Glomerular endothelial cell (primary cell): ENCODE measurements at places on chromosomes 13 and 19.

DNA sequence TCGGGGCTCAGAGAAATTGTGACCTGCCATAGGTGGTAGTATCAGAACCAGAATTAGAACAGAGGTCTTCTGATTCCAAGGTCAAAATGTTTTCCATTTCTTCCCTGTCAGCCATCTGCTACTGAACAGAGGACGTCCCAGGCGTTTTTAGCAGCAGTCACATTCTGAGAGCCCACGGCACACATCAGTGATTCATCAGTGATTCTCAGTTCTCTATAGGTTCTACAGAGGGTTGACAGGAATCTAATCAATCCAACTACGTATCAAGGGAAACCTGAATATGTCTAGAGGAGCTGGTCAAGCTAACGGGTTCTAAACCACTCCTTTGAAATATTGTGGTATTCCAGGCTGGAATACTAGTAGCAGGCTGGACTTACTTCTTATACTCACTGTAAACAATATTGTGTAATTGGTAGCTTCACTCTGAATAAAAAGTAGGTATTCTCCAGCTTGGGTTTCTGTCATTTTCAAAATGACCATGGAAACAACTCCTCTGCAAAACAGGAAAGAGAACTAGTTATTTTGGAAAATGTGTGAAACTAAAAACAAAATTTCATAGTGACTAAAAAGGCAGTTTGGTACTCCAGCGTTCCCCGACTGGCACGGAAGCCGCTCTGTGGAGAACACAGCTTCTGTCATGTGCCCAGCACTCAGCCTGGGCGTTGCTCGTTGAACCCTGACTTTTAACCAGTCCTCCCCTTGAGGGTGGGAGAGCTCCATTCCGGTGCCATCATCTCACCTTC is 43.2 kb downstream of the FLT3 start:
- no peak for DNase-seq

DNA sequence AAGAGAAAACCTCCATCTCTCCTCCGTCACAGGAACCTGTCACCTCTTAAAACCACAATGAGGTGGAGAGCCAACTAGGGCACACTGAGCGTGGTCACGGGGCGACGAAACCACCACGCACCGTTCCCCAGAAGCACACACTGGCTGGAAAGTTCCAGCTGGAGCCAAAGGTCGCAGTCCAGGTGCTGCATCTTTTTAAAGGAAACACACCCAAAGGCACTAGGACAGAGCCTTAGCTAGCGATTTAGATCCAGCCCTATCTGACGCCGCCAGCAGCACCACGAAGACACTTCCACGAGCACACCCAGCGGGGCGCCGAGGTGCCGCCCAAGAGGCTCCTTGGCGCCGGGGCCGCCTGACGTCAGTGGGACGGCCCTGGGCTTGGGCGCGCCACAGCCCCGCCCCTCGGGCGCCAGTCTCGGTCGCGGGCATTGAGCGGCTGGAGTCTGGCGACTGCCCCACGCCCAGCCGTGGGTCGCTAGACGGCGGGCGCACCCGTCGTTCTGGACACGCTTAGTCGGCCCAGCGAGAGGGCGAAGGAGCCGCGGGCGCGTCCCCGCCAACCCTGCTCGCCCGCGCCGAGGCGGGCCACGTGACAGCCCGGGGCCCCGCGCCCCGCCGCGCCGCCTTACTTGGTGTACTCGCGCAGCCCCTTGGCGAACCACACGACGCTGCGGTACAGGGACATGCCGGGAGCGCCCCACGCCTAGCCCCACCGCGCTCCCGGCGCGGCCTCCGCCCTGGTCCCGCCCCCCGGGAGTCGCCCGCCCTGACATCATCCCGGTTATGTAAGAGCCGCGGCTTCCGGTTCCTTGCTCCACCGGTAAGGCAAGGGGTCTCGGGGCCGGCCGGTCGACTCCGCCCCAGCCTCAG is at the start of gene DHRS12:
DHRS12 (minus strand) TSS at position 742 of the 873 bp plus-strand sequence. CDS start 4,504 bp downstream, outside the sequence.
- DNase-seq: no peak

GRCh38 chr13:41271456-41272285 is 8.3 kb upstream of the MTRF1 start:
- no peak for DNase-seq

DNA sequence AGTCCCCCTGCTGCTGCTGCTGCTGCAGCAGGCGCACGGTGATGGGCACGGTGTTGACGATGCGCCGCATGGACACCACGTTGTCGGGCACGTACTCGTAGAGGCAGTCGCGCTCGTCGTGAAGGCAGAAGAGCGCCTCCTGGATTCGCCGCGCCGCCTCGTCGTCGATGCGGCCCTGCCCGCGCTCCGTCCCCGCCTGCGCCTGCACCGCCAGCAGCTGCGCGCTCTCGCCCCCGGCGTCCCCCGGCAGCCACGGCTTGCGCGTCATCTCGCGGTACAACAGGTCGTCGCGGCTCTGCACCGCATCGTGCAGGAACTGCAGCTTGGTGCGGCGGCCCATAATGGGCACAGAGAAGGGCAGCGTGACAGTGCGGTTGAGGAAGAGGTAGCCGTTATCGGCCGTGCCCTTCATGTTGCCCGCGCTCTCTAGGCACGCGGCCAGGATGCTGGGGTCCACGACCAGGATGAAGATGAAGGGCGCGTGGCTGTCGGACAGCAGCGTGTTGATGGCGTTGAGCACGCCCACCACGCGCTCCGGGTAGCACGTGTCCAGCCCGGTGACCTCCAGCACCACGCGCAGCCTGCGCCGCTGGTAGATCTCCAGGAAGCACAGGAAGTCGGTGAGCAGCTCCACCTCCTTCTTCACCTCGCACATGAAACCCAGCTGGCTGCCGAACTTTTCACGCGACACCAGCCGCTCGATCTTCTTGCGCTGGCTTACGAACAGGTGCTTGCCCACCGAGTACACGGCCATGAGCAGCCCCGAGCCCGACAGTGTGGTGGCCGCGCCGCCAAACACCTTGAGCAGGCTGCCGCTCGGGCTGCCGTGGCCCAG is 8.1 kb downstream of the NKPD1 start:
- DNase-seq: no peak

GRCh38 chr13:80841414-80841813 is 500.5 kb upstream of the SPRY2 start:
- no peak for DNase-seq

DNA sequence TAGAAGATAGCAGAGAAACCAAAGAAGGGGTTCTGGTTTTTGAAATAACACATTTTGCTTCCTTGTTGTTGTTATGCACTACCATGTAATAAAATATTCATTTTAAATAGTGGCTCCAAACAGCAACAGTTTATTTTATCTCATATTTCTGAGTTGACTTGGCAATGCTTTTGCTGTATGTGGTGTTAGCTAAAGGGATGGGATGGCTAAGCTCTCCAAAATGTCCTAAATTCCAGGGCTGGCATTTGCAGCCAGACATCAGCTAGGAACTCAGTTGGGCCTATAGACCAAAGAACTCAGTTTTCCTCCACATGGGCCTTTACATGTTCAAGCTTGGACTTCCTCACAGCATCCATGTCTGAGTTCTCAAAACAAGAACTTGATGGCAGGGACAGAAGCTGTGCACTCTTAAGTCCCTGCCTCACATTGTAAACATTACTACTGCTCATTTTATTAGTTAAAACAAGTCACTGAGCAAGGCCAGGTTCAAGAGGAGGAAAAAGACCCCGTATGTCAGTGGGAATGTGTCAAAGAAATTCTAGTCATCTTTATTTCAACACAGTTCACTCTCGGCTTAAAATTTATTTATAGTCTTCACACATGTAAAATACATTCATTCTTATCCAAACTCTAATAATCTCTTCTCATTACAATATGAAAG is 819.3 kb upstream of the PCDH20 start:
- DNase-seq: no peak

GRCh38 chr13:72431981-72432682 is 295.3 kb downstream of the MZT1 start:
- DNase-seq: no peak

GRCh38 chr19:30074741-30075715 is 133.0 kb downstream of the URI1 start:
- no peak for DNase-seq

DNA sequence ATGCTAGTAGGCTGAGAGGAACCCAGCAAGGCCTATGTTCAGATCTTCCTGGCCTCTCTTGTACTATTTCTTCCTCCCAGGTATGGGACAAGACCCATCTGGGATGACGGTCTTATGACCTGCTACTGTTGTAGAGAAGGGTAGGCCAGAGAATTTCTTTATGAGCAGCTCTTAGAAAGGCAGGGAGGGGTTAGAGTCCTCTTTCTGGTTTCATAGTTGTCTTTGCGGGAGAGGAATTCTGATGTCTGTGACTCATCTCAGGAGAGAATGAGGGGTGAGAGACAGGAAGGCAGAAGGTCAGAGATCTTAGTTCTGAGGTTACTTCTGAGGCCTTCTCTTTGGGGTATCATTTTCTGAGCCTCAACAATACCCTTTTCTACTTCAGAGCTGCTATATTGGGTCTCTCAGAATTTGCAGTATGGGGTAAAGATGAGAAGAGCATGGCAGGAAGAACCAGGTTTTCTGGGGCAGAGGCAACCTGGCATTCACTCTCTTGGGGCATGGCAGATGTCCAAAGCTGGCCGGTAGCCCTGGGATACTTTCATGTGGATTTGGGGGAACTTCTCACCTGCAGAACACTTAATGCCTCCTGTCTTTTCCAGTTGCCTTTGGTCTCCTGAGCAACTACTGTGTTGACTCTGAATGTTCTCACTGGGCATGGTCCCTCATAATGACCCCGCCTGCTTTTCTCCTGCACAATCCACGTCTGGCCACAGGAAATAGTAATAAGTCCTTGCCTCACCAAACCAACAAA is 154.4 kb downstream of the GGACT start:
- no peak for DNase-seq

- DNase-seq: no peak
Observed at GRCh38 chr13:80374444-80374843, 33.5 kb upstream of the SPRY2 start.

GRCh38 chr19:37988758-37989635 is 82.0 kb downstream of the SIPA1L3 start:
- DNase-seq: no peak

DNA sequence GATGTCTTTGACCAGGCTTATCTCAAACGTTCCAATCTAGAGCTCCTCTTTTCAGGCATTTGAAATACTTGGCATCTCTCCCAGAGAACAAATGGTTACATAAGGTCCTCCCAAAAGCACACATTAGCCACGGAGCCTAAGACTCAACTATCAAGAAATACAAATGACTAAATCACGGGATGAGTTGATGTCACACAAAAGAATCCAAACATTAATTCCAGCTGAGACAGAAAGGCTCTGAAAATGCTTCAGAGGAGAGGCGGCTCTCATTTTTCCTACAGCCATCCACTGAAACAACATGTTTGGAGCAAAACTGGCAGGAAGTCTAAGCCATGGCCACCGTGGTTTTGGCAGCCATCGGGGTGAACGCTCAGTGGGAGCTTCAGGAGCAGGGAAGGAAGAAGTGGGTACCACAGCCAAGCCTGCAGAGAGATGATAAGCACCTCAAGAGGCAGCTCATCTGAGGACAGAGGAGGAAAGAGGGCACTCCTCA is 122.5 kb downstream of the STK24 start:
- DNase-seq: no peak

DNA sequence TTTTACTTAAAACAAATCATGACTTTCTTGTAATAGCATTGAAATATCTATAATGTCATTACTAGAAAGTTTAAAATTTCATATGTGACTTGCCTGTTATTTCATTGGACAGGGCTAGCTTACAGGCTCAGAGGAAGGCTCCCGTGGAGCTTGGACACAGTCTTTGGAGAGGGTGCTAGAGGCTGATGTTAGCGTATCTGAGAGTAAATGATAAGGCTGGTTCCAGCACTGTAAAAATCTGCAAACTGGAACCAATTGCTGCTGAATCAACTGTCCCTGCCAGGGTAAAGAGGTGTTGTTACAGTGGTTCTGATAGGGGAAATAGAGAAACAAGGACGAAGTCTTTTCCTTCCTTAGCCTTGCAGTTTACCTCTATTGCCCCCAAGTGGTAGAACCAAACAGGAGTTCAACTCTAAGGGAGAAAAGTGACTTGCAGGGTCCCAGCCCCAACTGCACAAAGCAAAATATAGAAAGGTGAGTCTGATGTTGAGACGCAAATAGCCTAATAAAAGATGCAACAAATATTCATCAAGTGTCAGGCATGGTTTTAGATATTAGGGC is 901.7 kb downstream of the DIAPH3 start:
- no peak for DNase-seq

DNA sequence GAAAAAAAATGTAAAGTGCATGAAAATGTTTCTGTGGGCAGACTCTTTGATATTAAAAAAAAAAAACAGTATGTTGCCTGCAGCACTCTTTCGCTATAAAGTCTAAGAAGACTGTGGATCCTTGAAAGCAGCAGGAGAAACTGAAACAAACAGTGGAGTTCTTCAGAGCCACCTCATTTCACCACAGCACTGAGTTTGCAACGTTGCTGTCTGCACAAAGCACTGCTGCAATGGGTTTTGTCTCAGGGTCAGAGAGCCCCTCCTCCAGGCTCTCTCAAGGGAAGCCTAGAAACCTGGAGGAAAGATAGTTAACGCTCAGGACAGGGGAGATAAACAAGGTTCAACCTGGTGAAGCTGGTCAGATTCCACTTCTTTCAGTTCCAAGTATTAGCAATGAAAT is 248.7 kb downstream of the EFNB2 start:
- no peak for DNase-seq

- DNase-seq: no peak
Observed at GRCh38 chr19:58558066-58558622, at the start of gene UBE2M. UBE2M (minus strand) TSS chr19:58558611; CDS start chr19:58558381, 230 bp downstream.

DNA sequence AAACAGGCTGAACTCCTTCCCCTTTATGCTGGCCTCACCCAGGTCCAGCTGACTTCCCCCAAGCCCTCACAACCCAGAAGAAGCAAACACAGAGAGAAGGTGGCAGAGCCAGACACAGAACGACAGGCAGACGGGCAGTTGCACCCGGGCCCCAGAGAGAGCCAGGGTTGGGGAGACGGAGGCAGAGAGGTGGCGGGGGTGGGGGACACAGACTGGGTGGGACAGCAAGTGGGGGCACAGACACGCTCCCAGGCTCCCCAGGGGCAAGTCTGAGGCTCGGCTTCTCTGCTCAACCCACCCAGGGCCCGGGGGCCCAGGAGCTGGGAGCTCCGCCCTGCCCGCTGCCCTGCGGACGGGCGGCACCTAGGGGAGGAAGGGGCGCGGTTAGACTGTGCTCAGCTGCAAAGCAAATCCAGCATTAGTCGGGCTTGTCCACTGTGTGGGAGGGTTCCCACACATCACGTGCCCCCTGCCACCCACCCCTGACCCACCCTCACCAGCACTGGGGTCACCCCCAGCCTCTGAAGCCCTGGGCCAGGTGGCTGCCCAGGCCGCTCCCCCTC is 31.3 kb upstream of the ASF1B start:
- no peak for DNase-seq

DNA sequence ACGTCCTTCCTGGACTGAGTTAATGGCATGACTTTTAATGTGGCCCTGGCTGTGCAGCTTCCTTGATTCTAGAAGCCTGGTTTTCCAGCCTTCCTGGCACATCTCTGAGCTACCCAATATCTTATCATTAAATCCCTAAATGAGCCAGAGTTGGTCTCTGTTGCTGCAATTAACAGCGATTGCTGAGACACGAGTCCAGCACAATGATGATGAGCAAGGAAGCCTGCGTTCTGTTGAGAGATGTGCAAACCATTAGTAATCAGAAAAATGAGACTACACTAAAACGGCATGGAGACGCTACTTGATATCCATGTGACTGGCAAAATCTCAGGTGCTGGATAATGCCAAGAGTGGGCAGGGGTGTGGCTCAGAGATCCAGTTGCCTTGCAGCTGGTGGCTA is 26.2 kb downstream of the GPR42 start:
- no peak for DNase-seq
